ENCODE measurements at places on chromosomes 5 and 9. TPM values are rescaled to one million over a fixed set of nuclear protein-coding genes. Genes with fewer than 3 reads are reported as not detected.
A peak's percentile ranks its signal among the peaks of the same experiment; 100 is the strongest.

GRCh38 chr9:125989524-125990180 lies 242.5 kb downstream of the PBX3 start:
- no peak for DNase-seq

- no peak for DNase-seq
Measured at GRCh38 chr5:110572729-110573128, 153.7 kb downstream of the TMEM232 start.

DNA sequence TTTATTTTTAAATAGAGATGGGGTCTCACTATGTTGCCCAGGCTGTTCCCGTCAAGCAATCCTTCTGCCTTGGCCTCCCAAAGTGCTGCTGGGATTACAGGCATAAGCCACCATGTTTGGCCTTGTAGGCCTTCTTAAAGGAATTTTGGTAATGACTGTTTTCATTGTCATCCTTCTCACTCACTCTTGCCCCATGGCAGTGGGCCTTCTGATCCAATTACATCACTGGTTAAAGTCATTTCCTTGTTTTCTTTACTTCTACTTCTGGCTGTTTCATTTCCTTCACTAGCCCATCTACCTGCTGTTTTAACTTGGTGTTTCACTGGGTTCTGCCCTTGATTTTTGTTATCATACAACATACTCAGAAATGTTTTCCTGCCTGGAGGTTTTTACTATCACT lies 20.1 kb upstream of the NIM1K start:
- DNase-seq = no peak

DNA sequence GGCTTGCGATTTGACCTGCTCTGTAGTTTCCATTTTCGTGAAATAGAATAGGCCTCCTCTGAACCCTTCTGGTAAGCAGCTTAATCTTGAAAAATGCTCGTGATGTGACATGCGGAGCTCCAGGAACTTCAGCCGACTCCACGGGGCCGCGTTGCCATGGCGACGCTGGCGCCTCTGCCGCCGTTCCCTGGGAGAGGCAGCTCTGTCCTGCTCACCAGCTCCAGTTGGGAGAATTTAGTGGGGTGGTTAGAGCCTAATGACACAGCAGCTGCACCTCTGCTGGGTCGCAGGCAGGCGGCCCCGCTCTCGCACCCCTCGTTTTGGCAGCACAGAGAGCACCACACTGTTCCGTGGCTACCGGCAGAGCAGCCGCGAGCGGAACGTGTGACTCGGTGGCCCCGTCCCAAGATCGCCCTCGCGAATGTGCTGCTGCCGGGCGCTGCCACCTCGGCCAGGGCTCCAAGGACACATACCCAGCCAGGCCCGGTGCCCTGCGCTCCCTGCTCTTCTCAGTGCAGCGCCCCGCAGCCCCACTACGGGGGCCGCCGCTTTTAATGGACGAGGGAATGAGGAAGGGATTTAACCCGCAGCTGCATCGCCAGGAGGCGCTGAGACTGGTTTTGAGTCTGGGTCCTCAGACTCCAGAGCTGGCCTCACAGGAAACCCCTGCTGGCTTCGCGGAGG lies 131.2 kb upstream of the LMX1B start:
- no peak for DNase-seq

The TMEM141 gene
- 16.6 TPM for total RNA-seq

The TNFSF15 gene
- total RNA-seq = not detected

DNA sequence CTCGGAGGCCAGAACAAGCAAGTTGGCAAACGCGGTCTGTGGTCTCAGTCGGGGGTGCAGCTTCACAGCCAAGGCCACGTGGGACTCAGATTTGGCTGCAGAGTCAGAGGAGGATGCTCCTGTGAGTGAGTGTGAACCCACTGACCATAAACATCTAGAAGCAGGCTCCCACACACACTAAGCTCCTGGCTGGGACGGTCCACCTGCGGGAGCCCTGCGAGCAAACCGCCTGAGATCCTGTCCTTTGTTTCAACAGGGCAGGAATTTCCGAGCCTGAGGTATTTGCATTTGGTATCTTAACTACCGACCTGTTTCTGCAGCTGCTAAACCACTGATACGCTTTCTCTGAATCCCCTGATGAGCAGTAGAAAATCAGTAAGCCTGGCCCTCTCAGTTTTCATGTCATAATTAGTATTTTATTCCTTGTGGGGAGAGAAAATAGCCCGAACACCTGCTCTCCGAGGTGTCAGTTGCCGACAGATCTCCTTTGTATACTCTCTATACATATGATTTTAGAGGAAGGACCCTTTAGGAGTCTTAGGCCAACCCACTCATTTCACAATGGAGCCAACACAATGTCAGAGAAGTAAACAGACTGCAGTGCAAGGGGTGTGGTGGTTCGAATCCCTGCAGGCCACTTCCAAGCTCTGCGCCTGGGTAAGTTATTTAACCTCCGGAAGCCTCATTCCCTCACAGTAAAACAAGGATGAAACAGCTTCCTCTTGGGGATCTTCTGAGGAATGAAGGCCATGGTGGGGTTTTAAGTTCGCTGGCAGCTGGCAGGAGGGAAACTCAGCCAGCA lies 40.9 kb upstream of the PWWP2A start:
- no peak for DNase-seq

- DNase-seq = peak; percentile 1
Measured at GRCh38 chr5:21058289-21058688, 1070.3 kb upstream of the CDH18 start.

- DNase-seq = no peak
Measured at GRCh38 chr9:96617439-96618185, 2.0 kb downstream of the CDC14B start.

The LAMC3 gene
- 0.19 TPM for total RNA-seq

- no peak for DNase-seq
Measured at GRCh38 chr5:91438871-91439270, 55.8 kb upstream of the ARRDC3 start.

The VCAN gene
- 0.46 TPM for total RNA-seq

DNA sequence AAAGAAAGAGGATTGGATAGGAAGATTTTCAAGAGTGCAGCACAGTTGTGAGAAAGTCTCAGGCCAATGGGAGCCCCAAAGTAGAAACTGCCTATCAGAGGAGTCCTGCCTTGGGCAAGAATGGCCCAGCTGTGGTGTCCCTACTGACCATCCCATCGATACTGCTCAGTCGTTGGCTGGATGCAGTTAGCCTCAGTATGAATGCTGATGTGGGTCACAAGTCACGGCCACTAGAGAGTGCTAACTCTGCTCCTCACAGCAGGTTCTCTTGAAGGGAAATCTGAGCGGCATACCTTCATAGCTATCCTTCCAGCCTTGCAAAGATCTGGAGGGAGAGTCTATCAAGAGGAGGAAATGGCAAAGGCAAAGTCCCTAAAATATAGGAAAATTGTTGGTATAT lies 11.6 kb upstream of the CETN3 start:
- DNase-seq = no peak

The NIPAL4 gene
- total RNA-seq = 0.41 TPM

The CDH9 gene
- total RNA-seq = not detected

DNA sequence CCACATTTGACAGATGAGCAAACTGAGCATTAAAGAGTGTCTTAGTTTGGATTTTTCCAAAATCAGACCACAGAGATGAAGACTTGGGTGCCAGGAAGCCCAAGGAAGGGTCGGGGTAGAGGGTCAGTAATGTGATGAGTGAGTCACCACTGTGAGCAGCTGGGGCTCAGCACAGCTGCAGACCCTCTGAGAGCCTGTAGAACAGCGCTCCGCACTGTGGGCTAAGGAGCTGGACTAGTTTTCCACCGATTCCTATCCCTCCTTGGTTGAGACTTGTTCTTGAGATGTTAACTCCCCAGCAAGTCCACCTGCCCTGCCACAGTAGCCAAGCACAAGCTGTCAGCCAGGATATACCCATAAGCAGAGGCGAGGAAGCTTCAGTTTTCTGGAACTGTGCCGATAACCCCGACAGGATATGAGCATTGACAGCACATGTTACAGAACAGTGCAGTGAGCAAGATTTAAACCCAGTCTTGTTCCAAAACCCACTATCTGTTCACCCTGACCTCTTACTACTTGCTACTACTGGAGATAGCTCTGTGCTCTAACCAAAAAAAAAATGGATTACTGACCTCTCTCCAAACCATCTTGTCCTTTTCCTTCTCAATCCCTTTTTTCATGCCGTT lies 31.8 kb downstream of the EGFLAM start:
- DNase-seq = no peak

The PCDHGB6 gene
- not detected for total RNA-seq

DNA sequence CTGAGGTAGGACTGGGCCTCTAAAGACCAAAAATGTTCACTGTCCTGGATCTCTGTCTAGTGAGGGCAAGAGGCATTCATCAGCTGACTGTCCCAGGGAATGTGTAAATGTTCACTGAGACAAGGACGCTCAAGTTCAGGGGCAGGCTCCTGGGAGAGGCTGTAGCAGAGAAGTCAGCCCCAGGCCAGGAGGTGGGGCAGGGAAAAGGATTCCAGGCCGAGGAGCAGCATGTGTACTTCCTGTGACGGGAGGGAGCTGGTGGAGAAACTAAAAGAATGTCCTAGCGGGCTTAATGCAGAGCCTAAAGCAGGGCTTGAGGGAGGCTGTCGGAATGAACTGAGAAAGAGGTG lies 205.8 kb downstream of the GABBR2 start:
- DNase-seq = no peak

The DMGDH gene
- total RNA-seq = not detected

DNA sequence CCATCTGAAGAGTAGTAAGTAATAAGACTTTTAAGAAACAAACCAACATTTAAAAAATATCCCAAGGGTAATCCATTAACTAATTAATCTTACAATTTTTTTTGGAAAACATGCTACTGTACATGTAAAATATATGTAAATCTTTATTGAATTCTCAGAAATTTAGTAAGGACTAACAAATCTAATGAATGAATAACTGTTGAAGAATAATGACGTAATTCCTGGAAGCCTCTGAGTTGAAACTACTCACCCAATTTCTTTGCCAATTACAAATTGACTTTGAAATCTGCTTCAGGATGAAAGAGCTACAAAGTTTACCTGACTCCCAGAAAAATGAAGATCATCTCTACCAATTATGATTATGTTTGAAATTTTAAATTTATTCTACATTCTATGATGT lies 21.1 kb downstream of the FBN2 start:
- no peak for DNase-seq

DNA sequence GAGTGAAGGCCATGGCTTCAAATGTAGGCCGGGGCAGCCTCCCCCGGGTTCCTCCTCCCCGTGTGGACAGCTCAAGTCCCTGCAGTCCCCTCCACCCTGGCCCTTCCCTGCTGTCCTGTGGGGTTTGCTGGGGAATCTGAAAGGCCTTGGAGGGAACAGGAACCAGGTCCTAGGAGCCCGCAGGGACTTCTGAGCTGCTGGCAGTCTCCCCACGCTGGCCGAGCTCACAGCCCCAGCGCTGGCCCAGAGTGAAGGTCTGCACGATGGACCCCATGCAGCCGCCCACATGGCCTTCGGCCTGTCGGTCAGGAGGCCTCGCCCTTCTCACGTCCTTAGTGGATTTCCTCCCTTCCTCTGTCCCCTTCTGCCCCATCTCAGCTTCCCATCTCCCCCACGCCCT lies 25.7 kb upstream of the NOTCH1 start:
- DNase-seq = no peak

GRCh38 chr5:61332358-61332749 lies 296 bp downstream of the ZSWIM6 start:
- DNase-seq = peak; percentile 48

The RNF183 gene
- total RNA-seq = not detected

- no peak for DNase-seq
Measured at GRCh38 chr5:136027311-136027710, 1.5 kb upstream of the TGFBI start.

DNA sequence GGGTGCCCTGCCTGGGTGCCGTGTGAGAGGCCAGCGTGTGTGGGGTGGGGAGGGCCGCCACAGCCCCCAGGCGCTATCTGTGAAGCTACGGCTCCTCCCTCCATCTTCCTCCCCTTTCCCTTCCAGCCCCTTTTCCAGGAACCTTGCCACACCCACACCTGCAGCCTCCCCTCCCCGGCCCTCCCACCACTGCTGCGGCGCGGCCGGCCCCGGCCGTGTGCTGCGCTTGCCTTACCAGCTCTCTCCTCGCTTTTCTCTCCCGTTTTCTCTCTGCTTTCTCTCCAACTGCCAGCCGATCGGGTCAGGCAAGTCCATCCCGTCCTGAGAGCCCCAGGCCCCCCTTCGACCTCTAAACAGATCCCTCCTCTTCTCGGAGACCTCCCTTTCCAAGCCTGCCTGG lies 21.4 kb downstream of the GOLGA2 start:
- DNase-seq = no peak

The GABRG2 gene
- total RNA-seq = not detected

DNA sequence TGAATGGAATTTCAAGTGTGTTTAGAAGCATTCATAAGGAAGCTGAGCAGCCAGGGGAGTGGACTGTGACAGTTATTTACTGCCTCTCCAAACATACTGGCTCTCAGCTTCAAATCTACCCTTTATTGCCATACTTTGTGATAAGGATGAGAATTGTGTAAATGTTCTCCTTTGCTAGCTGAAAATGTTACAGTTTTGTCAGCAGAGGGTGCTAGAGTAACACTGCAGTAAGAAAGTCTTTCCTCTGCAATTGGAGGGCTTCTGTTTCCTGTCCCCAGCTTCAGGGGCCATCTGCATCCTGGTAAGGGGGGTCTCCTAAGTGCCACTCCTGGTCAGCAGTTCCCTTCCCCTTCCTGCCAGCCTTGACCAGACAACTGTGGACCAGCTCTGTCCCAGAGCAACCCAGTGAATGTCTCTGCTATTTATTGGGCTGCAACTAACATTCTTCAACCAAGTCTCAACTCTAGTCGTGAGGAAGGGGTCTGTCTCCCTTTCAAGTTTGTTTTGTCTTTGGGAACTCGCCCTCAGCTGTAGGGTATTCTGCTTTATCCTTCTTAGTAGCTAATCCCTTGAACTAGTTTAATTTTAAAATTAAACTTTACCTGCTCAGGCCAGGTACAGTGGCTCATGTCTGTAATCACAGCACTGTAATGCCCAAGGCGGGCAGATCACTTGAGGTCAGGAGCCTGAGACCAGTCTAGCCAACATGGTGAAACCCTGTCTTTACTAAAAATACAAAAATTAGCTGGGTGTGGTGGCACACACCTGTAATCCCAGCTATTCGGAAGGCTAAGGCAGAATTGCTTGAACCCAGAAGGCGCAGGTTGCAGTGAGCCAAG lies 45.3 kb downstream of the RAPGEF6 start:
- DNase-seq = peak; percentile 25

DNA sequence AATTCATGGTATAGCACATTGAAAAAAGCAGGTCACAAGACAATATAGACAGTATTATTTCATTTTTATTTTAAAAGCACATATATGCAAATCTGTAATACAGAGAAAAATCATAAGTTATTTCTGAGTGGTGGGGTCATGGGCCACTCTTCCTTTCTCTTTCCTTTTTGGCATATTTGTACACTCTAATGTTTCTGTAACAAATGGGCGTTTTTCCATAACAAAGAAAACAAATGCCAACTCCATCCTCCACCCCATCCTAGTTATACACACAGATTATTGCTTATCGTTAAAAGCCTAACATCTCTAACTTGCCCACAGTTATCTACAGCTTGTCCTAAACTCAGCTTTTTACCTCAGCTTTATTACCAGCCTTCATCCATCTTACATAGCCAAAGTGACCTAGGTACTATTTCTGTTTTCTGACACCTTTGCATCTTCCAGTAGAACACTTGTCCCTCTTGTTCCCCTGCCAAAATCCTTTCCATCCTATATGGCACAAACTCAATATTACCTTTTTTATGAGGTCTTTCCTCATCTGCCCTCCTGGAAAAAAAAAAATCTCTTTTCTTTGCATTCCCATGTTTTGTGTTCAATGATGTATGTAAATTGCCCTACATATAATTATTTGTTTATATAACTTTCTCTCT lies 4.1 kb downstream of the KIAA0825 start:
- DNase-seq = no peak

GRCh38 chr9:126822278-126822677 lies 17.4 kb downstream of the ZBTB43 start:
- no peak for DNase-seq

The CXCL14 gene
- not detected for total RNA-seq

The ZNF79 gene
- total RNA-seq = 7.5 TPM

Data from CD8-positive, alpha-beta T cell (primary cell).